ENCODE measurements at places on chromosomes 12 and 14. TPM values are rescaled to one million over a fixed set of nuclear protein-coding genes. Genes with fewer than 3 reads are reported as not detected.

DNA sequence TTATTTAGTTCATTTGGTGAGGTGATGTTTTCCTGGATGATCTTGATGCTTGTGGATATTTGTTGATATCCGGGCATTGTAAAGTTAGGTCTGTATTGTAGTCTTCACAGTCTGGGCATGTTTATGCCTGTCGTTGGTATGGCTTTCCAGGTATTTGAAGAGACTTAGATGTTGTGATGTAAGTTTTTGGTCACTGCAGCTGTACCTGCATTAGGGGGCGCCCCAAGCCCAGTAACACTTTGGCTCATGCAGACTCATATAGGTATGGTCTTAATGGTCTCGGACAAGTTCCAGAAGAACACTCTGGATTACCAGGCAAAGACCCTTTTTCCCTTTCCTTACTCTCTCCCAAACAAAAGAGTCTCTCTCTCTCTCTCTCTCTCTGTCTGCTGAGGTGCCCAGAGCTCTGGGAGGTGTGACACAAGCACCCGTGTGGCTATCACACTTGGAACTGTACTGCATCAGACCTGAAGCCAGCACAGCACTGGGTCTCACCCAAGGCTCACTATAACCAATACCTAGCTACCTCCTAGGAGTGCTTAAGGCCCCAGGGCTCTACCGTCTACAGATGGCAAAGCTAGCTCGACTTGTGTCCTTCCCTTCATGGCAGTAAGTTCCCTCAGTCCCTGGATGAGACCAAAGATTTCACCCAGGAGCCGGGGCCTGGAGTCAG lies 425.8 kb upstream of the ATXN7L3B start:
- no peak for DNase-seq

GRCh38 chr12:87311206-87311605 lies 718.0 kb downstream of the C12orf50 start:
- DNase-seq, result no peak

DNA sequence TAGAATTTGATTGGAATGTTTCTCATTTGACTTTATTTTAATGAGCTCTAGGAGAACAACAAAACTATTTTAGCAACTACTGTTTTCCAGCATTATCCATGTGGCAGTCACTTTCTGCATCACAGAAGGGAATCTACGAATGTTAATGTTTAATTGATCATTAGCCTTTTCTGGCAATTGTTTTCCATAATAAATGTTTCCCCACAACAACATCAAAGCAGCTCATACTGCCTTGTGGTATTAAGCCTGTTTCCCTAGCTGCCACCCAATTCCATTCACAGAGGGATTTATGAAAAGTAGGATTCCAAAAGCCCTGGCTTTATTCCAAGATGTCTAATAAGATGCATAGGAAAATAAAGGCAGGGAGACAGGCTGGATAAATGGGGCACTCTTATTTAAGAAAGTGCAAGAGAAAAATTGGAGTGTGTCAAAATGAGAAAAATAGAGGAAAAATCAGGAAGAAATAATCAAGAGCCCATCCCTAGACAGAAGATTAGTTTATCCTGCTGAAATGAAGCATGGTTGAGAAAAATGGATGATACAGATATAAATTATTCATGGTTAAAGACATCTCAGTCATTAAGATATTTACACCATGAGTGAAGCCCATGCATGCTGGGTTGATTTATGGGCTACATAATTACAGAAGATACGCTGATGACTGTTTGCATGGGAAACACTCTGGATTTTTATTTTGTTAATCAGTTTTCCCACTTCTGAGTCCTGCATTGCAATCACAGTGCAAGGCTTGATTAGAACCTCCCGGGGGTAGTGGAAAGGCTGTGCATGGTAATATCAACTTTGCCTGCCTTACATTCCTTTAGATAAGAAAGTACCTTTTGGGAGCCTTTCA lies 180.3 kb downstream of the HELB start:
- DNase-seq, result no peak

DNA sequence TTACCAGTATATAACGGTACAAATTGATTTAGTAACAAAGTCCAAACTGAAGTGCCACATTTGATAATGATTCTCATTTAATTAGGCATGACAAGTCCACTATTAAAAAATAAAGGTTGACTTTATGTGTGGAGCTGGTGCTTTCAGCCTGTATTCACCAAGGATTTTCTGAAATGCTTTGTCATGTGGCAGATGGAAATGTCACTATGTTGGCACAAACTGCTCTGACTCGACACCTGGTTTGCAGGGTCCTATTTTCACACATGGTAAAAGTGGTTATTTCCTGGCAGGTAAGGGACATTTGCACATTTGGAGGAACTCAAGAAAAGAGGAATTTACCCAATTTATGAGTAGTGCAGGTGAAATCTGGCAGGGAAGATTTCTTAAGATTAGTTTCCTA lies 572.6 kb upstream of the MDGA2 start:
- DNase-seq, result no peak

SPIC gene
- total RNA-seq, result not detected

ZC2HC1C gene
- total RNA-seq, result 0.71 TPM

Data from activated T-helper 1 cell treated with anti-CD3 and anti-CD28 coated beads, Interleukin-12 subunit alpha, Interleukin-12 subunit beta, Interleukin-2, Interleukin-4 antibody, amounts not matched to agents 30 ng/mL and 10 ng/mL and 1 ng/mL, durations not matched to agents 14 hours and 24 hours and 36 hours (primary cell).